CD4-positive, alpha-beta T cell treated with Interleukin-4 for 4 hours (primary cell): ENCODE measurements at places on chromosomes 4 and X.

DNA sequence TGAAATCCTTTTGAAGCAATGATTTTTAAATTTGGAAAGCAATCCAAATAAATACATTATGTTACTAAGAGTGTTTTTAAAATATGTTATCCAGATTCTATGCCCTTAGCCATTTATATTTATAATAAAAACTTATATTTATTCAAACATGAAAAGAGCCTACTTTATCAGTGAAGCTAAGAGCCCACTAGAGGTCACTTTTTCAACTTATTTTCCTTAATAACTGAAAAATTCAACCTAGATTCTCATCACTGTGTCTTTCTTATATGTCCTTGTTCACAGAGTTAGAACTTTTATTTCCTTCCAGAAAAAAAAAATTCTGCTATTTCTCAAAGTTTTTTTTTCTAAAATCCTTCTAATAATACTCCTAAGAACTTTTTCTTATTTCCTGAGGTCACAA is 23.9 kb downstream of the PRDM8 start:
- no peak for DNase-seq

DNA sequence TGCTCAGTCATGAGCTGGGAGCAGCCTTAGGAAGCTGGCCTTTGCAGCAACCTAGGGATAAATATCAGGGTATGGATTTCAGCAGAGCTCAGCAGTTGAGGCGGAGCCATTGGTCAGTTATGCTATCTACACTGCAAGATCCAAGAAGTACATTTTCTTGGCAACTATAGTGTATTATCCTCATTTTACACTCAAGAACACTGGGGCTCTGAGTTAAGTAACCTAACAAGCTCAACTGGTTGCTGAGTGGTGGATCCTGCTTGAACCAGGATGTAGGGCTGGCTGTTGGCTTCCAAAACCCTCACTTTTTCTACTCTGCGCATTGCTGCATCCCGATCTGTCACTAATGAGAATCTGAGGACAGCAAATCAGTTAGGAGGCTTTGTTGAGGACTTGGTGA is 1.5 kb upstream of the SCARB2 start:
- DNase-seq: no peak

DNA sequence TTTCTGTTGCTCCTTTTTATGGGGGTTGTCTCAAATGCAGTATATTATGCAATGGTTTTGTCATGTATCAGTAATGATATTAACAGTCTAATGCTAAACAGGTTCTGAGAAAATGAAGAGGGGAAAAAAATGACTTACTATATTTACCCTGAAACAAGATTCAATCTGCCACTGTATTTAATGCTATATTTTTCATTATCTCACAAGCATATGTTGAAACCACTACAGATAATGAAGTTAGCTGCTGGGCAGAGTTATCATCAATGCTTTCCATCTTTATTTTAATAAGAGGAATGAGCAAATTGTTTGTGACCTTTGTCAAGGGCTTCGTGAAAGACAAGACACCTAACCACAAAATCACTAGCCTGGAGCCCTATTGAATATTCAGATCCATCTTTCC is 32.6 kb upstream of the NAA11 start:
- no peak for DNase-seq

DNA sequence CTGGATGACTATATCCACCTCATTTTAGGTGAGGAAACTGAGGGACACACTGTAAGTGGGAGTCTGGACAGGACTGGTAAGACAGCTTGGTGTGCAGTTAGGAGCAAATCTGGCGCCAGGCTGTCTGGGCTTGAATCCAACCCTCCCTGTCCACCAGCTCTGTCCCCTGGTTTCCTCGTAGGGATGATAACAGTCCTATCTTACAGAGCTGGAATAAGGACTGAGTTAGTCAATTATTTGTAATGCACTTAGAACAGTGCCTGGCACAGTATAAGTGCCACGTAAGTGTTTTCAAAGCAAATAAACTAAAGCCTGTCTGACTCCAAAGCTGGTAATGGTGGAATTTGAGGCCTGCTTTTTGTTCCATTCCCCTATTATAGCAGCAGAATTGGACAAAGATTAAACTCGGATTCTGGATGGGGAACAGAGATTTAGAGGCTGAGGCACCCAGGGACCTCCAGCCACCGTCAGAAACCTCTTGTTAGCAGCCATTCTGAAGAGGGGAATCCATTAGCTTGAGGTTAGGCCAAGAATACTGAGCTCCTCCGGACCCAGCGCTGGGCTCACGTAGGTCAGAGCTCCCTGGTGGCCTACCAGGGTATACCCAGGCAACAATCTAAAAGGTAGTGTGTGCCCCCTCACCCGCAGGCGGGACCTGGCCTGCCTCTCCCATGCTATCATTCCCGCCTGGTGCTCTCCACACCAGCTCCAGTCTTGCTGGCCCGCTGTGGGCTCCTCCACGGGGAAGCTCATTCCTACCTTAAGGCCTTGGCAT is 102.1 kb downstream of the UCHL1 start:
- no peak for DNase-seq

GRCh38 chrX:121010218-121010617 is 24.7 kb upstream of the CT47A1 start:
- DNase-seq: no peak
